ENCODE measurements at places on chromosomes 3 and 15.

DNA sequence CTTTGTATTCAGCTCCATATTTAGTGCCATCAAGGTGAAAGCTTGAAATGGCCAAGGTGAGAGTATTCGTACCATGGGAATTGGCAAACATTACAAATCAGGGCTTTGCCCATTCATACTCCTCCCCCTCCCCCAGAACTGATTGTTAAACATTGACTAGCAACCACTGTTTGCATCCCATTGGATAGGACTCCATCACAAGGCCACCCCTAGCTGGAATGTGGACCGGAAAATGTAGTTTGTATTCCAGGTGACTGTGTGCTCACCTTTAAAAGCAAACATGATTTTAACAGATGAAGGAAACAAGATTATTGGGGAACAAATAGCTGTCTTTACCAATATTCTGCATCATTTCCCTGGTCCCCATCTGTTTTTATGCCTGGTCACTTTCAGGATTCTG is 14.1 kb downstream of the ST3GAL6 start:
- H3K36me3 ChIP-seq: no peaks in the 10 kb centered on the region
- peaks cover 6% of the 10 kb centered on the region for H3K4me1 ChIP-seq
- no peak for DNase-seq
- H3K4me3 ChIP-seq: no peak overlapping the region
- peaks cover 17% of the 10 kb centered on the region for H3K27me3 ChIP-seq
- no peak overlapping the region for H3K27ac ChIP-seq

DNA sequence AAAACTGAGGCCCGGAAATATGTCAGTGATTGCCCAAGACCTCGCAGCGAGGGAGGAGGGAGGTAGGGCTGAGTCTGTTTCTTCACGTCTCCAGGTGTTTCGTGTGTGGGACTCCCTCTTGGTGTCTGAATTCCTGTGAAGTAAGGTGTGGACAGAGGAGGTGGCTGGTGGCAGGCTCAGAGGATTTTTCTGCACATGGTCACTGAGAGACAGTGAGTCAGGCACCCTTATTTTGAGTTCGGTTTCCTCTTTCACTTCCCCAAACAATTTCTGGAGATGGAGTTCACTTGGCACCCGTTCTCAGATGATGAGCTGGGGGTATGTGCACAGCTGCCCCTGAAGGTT is 46.3 kb upstream of the VPS8 start:
- H3K27ac ChIP-seq: no peak overlapping the region
- H3K27me3 ChIP-seq: peaks cover 3% of the 10 kb centered on the region
- H3K4me3 ChIP-seq: no peak overlapping the region
- no peaks in the 10 kb centered on the region for H3K36me3 ChIP-seq
- H3K4me1 ChIP-seq: peaks cover 10% of the 10 kb centered on the region
- no peak for DNase-seq

GRCh38 chr15:55250941-55251340 is 38.7 kb downstream of the RAB27A start:
- peaks cover 36% of the 10 kb centered on the region for H3K36me3 ChIP-seq
- H3K27ac ChIP-seq: peak overlapping the region; percentile 73
- DNase-seq: no peak
- peaks cover 68% of the 10 kb centered on the region for H3K4me1 ChIP-seq

DNA sequence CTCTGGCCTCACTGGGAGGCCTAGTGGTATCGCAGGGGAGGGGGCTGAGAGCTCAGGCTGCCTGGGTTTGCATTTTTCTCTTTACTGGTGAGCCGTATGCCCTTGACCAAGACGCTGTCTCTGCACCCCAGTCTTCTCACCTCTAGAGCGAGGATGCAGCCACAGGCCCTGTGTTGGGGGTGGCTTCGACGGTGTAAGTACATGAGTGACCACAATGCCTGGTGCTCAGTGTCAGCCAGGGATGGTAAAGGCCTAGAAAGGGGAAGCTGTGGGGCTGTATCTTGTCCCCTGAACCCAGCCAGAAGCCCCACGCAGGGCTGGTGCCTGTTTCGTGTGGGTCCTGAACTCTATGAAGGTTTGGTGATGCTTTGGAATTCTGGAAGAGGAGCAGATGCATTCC is 19.8 kb downstream of the SYNM start:
- no peak overlapping the region for H3K27ac ChIP-seq
- no peaks in the 10 kb centered on the region for H3K36me3 ChIP-seq
- no peak overlapping the region for H3K4me3 ChIP-seq

DNA sequence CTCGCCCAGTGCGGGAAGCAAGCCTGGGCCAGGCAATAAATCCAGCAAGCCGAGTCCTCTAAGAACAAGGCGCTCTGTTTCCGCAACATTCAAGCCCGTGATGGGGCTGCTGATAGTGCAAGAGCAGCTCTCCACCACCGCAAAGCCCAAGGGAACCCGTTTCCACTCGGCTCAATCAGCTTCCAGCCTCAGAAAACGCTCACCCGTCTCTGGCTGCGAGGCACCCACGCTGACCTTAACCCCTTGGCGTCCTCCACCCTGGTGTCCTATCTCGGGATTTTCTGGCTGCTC is 17.8 kb downstream of the SPATA12 start:
- H3K36me3 ChIP-seq: no peaks in the 10 kb centered on the region
- peaks cover 7% of the 10 kb centered on the region for H3K4me1 ChIP-seq
- peaks cover 66% of the 10 kb centered on the region for H3K27me3 ChIP-seq
- no peak overlapping the region for H3K27ac ChIP-seq

GRCh38 chr15:35136321-35137189 is 51.5 kb upstream of the NANOGP8 start:
- no peak for DNase-seq
- H3K36me3 ChIP-seq: no peaks in the 10 kb centered on the region

DNA sequence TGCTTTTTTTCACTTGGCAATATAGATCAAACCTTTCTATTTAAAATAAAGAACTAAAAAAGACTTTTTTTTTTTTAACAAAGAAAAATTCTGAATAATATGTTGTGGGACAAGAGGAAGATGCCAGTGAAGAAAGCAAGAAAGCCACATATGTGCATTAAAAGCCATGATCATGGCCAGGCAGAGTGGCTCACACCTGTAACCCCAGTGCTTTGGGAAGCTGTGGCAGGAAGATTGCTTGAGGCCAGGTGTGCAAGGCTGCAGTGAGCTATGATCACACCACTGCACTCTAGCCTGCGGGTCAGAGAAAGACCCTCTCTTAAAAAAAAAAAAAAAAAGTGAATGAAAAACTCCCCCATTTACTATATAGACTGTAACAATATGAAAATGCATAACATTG is 23.9 kb downstream of the C2CD4B start:
- H3K36me3 ChIP-seq: no peaks in the 10 kb centered on the region
- H3K4me3 ChIP-seq: no peak overlapping the region
- H3K27ac ChIP-seq: no peak overlapping the region
- peaks cover 5% of the 10 kb centered on the region for H3K27me3 ChIP-seq
